ENCODE measurements at places on chromosomes 1 and 21.

GRCh38 chr1:183039985-183040447, 16.8 kb downstream of the LAMC1 start:
- DNase-seq: peak; percentile 98

DNA sequence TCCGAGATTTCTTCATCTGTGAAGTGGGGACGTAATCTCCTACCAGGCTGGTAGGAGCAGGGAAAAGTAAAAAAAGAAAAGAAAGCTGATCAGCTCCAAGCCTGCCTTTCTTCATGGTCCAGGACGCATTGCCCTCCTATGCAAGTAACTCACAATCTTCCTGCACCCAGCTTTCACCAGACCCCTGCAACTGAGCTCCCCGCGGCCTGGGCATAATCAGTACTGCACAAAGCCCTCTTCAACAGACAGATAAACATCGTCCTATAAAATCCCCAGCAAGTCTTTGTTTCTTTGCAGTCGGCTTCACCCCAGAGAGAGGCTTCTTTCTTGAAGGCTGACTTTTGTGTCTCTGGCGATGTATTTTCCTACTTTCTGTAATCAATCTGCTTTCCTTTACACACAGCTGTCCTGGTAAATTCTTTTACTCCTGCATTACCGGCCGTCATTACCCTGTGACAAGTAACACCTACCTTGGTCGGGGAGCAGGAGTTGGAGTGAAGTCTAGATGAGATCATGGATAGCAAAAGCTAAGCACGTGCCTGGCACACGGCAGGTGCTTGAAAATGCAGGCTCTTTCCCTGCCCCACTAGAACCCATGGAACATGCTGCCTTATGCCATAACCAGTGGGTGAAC, 8.3 kb downstream of the PADI1 start:
- no peak for DNase-seq

DNA sequence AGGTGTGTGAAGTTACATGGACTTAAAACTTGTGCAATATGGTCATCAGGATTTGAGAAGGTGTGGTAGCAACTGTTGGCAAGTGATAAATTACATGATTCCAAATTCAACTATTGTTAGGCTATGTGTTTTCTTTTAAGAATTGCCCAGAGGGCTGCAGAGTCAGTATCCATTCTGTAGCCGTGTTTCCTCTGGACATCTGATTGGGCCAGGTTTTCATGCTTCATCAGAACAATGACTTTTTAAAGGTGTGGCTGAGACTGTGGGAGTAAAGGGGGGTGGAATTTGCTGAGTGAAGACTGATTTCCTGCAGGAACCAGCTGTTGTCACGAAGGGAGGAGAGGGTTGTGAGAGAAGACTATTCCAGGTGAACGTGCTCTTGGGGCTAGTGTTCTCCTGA, 1.7 kb upstream of the HRNR start:
- no peak for DNase-seq

- DNase-seq: no peak
These were observed 350.9 kb downstream of the OLFM3 start for GRCh38 chr1:101645810-101646209.

DNA sequence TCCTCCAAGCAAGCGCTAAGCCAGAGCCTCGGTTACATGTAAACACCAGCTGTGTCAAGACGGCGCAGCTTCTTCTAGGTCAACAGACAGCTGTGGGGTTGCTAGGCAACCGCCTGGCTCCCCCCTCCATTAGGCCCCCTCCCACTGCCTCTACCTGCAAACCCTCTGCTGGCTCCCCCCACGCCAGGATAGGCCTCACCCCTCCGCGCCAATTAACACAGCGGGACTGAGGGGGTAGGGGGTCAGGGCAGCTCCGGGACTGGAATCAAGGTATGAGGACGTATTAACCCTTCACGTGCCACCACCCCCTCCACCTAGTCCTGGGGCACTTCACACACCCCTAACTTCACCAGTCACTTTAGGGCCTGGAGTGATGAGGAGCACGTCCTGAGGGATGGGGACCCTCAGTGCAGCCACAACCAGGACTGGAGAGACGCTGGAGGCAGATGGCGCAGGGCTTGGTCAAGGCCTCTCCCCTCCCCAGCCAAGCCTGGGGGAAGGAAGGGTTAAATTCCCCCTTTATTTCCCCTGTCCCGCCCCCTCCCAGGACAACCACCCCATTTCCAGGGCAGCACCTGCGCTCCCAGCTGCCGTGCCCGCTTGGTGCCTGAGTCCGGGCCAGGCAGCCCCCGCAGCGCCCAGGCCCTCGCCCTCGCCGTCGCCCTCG, 37.4 kb upstream of the WASF2 start:
- no peak for DNase-seq

DNA sequence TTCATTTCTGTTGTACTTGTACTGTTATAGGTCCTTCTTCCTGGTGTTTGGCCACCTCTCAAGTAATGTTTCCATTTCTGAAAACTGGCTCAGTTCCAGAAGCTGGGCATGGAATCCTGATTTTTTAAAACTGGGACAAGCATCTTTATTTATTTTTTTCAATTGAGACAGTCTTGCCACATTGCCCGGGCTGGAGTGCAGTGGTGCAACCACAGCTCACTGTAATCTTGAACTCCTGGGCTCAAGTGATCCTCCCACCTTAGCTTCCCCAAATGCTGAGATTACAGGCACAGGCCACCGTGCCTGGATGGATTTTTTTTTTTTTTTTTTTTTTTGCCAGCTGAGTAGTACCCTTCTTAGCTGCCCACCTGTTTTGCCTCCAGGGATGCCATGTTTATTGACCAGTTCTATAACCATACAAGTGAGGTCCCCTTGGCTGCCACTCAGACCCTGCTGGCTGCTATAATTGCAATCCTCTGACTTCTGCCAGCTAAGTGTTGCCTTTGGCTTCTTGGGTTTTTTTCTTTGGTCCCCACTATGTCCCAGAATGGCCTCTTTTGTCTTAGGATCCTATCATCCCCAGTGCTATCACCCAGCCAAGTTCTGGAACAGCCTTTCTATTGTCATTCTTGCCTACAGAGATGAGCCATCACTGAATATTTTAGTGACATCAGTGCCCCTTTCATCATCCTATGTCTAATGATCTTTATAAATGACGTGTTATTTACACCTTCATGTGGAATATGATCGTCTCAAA, 3.9 kb upstream of the DIP2A start:
- DNase-seq: no peak

- DNase-seq: no peak
These were observed 151.8 kb downstream of the RHOU start for GRCh38 chr1:228887101-228887500.

GRCh38 chr1:6504887-6505286, 13.4 kb upstream of the PLEKHG5 start:
- DNase-seq: no peak

DNA sequence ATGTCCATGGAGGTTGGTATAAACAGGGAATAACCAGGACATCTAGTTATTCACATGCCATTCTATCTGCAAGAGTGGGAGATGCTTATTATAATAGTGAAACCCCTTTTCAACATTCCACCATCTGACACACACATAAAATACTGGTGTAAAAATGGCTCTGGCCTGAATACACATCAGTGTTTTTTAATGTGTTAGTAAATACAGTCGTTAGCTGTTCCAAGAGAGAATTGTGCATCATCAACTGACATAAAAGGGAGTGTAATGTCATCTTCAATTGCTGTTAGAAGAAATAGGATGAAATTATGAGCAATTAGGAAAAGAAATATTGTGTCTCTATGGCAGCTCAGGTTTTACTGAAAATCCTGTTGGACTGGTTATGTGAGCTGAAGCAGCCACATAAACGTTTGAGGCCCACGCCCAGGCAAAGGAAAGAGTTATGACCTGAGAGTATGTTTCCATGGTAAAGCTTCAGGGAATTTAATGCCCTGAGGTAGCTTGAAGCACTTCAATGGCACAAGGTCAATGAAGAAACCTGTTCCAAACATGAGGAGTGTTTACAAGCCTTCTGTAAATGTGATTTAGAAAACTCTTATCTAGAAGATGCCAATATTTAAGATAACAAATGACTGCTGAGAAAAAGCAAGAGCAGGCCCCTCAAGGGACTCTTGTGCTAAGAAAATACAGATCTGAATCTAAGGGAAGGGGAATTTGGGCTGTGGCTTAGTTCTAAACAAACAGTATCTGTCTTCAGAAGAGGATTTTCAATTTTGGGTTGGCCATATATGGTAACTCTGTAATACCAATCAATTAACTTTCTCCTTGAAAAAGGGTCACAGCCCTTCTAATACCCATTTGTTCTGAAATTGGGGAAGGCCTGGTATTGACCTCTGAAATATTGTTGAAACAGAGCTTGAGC, 384.3 kb downstream of the SEC16B start:
- DNase-seq: no peak

- DNase-seq: no peak
These were observed 35.3 kb upstream of the DNASE2B start for GRCh38 chr1:84363019-84363418.

DNA sequence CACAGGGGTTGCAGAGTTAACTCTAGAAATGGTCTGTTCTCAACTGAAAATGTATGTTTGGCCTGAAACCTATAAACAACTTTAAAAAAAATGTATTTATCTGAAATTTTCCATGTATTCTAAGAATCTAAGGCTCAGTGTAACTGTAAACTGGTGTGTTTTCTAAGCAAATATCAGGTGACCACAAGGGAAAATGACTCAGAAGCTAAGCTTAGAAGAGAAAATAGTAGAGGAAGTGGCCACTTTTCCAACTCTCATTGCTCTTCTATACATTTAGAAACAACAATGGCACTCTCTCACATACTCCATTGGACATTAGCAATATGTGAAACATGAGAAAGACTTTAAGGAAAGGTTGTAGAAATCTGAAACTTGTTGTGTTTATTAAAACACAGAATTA, 7.5 kb downstream of the TNFSF18 start:
- peak; percentile 83 for DNase-seq

- no peak for DNase-seq
These were observed 84.5 kb upstream of the SAMSN1 start for GRCh38 chr21:14630556-14631069.

GRCh38 chr21:31041295-31042079, 3.2 kb upstream of the KRTAP19-8 start:
- DNase-seq: no peak

- DNase-seq: no peak
These were observed 4.7 kb downstream of the ADSS2 start for GRCh38 chr1:244447024-244447423.

DNA sequence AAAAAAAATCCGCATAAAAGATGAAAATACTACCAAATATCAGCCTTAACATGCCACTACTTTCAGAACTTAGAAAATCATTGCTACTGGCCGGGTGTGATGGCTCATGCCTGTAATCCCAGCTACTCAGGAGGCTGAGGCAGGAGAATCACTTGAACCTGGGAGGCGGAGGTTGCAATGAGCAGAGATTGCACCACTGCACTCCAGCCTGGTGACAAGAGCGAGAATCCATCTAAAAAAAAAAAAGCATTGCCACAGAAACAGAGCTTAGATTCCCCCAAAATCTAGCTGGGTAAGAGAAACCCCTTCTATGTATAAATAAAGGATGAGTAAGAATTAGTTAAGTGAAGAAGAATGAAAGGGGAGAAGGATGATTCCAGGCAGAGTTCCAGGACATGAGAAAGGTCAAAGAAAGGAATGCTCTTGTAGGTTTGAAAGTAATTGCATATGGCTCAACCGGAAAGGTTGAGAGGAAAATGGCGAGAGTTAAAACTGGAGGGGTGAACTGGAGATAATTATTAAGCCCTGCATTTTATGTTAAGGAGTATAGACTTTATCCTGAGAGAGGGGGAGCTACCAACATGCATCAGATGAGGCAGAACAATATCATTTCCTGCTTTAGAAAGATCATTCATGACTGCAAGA, 19.7 kb upstream of the NRDC start:
- peak; percentile 97 for DNase-seq

GRCh38 chr1:225746361-225747179, 31.1 kb upstream of the SRP9 start:
- peak; percentile 90 for DNase-seq

- no peak for DNase-seq
These were observed 149.3 kb downstream of the NR5A2 start for GRCh38 chr1:200176798-200177197.

DNA sequence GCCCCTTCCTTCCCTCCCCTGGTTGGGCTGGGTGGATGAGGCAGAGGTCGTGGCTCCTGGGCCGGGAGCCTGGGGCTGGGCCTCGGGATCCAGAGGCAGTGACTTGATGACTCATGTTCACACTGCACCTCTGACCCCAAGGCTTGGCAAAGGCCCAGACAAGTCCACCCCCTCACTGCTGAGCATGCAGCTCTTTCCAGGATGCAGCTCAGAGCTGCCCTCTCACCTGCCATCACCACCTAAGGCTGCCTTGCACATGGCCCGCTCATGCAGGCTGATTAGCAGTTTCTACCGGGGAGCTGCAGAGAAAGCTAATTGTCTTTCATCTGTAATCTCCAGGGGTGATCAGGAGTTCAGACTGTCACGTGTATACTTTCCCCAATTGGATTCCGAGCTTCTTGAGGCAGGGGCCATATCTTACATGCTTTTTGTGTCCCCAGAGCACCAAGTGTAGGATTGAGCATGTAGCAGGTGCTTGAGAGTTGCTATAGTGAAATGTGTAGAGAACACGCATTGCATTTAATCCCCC, 62.1 kb downstream of the LRRN2 start:
- DNase-seq: peak; percentile 5

DNA sequence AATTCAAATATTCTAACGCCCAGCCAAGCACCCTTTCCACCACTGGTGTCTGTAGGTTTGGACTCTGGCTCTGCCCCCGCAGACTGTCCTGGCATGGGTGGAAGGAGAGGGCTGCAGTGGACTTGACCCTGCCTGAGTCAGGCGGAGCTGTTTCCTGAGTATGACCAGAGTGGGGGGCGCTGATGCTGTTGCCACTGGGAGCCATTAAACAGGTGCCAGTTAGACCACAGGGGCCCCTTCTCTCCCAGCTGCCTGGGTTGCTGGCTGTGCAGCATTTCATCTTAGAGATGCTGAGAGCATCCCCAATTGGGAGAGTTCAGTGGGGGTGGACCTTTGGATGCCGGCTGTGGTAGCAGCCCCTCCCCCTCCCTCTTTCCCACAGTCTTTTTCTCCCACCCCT, 539.5 kb downstream of the MATN1 start:
- DNase-seq: no peak

GRCh38 chr1:248857749-248858095, 1.2 kb downstream of the ZNF692 start:
- no peak for DNase-seq

DNA sequence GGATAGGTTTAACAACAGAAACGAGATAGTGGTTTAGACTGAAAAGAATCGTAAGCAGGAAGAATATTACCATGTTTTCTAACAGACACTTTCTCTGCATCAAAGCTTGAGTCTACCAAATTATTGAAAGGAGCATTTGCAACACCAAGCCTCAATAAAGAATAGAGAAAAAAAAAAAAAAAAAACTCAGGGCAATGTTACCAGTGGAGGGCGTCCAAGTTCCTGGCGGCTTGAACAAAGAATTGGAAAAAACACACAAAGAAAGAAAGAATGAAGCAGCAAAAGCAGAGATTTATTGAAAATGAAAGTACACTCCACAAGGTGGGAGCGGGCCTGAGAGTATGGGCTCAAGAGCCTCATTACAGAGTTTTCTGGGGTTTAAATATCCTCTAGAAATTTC, 686.5 kb upstream of the ADGRL2 start:
- no peak for DNase-seq

DNA sequence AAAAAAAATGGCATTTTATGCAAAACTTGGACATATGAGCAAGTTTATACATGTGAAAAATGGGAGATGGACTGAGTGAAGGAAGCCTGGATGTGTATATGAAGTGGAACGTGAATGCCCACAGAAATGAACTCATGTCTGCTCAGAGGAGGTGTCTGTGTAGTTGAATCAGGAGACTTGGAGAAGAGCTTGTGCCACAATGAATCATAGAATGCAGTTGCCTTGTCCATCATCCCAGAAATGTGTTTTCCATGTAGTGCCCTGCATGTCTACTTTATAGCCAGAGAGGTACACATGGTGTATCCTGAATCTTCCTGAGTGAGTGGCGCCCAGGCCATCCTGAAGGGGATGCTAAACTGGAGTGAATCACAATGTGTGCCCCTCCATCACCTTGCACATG, 2.6 kb upstream of the ILDR2 start:
- no peak for DNase-seq
